ENCODE measurements at places on chromosomes 1 and 21. TPM values are rescaled to one million over a fixed set of nuclear protein-coding genes. Genes with fewer than 3 reads are reported as not detected.
A peak's percentile ranks its signal among the peaks of the same experiment; 100 is the strongest.

KRTAP7-1 gene
- polyA plus RNA-seq = not detected

MANEAL gene
- polyA plus RNA-seq = 4.5 TPM

DNA sequence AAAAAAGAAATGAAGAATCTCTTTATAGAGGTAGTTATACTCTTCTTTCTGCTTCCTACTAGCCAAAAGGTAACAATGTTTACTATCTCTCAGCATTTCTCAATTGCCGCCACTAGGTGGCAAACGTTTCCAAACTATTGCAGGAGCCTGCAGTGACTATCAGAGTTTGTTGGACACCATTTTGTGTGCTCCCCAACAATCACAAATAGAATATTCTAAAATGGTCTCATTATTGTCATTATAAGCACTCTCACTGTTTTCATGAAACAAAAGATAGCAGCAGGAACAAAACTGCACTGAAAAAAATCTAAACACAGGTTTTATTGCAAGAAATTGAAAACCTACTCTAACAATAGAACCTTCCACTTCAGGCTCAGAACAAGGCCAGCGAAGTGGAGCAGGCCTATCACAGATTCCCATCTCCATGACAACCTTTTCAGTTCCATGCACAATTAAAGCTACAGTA, 83.9 kb upstream of the PLPPR4 start:
- peak; percentile 68 for DNase-seq

SLC25A34 gene
- 2.6 TPM for polyA plus RNA-seq

SLAMF7 gene
- 0.61 TPM for polyA plus RNA-seq

OR14K1 gene
- not detected for polyA plus RNA-seq

HSD3B2 gene
- polyA plus RNA-seq = 1.8 TPM

- no peak for DNase-seq
These were observed 39.0 kb downstream of the OLFM3 start for GRCh38 chr1:101957771-101958170.

UBE2Q1 gene
- polyA plus RNA-seq = 131 TPM

- no peak for DNase-seq
These were observed 8.3 kb upstream of the SYT14 start for GRCh38 chr1:209929751-209930150.

DNA sequence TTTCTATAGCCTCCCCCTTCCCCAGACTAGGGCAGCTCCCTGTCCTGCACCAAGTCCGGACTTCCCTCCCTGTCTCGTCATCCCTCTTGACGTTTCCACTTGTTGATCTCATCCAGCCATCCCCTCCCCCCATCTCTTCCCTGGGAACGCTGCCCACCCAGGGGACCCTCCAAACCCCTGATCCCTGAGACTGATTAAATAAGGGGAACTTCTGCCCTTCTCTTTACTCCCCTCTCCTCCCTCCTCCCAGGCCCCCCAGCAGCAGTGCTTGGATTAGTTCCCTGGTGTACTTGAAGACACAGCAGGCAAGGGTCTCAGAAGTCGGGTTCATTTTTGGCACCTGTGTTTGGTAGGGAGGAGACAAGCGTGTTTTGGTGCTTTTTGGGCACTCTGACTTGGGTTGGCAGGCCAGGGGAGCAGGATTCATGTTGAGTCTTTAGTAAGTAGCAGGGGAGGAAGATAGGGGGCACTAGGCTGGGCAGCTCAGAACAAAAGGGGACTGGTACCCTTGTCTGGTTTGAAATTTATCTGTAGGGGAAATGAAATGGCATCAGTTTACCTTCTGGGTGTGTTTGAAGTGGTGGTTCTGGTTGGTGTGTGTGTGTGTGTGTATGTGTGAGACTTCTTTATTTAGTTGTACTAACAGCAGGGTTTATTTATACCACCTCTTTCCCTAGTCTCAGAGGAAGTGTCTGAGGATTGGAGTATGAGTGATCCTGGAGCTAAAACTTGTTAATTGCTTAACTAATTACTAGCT, 11.1 kb downstream of the VANGL2 start:
- DNase-seq = no peak

- no peak for DNase-seq
These were observed 151.1 kb upstream of the C8B start for GRCh38 chr1:57116871-57117270.

DNA sequence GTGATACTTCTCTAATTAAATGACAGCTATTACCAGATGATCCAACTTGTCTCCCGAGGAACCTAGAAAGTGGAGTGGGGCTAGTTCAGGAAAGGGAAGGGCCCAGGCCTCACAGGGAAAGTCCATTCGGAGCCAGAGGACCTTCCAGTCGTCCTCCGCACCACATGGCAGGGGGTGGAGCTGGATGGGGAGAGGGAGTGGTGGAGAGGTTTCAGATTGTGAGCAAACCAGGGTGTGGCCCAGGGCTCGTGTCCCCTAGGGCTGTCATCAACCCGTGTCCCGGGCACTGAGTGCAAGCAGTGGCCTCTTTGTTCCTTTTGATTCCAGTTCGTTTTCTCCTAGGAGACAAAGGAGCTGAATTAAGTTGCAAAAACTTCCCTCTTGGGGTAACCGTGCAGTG, 114.9 kb downstream of the HUNK start:
- DNase-seq = no peak

- no peak for DNase-seq
These were observed 47.9 kb downstream of the PHACTR4 start for GRCh38 chr1:28417441-28417922.

- DNase-seq = peak; percentile 31
These were observed 717 bp downstream of the YBX1 start for GRCh38 chr1:42682739-42683531.
